ENCODE measurements at places on chromosomes 1 and 21. TPM values are rescaled to one million over a fixed set of nuclear protein-coding genes. Genes with fewer than 3 reads are reported as not detected.

GRCh38 chr1:86573763-86574484, 27.0 kb downstream of the CLCA4 start:
- no peak for DNase-seq

DNA sequence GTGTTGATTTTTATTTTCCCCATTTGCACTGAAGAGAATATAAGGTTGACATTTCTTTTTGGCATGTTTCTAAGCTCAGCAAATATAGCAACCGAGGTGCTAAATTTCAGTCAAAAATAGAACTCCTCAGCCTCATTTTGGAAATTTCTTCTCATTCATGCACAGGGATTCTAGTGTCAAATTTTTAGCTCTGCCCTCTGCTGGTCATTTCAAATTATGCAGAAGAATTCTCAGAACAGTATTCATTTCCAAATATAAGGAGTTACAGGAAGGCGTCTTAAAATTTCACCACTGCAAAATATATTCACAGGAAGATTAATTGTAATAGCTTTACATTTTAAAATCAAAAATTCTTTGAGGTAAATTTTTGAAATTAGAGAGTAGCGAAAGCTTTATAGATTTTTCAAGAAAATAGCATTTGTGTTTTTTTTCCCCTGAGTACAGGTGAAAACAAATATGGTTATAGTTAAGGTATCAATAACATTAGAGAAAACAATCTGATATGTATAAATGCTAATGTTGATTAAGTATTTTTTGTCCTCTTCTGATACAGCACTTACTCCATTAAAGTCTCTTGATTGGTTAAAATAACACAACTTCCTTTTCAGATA, 57.9 kb downstream of the FMN2 start:
- no peak for DNase-seq

DNA sequence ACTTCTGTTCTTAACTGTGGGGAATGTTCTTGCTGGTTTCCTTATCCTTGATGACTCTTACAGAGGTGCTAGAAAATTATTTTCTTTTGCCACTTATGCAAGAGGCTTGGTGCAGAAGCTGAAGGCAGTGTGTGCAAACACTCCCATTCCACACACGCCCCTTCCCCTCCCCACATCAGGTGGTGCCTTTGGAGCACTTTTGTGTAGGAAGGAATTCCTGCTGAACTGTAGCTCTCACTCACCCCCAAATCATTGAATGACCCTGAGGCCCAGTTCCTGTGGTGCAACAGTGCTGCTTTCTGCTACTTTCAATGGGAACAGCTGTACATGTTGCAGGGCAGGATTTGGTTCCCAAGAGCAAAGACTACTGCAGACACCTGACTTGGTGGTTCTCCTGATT, 101.8 kb downstream of the CD247 start:
- peak; percentile 79 for DNase-seq

DNA sequence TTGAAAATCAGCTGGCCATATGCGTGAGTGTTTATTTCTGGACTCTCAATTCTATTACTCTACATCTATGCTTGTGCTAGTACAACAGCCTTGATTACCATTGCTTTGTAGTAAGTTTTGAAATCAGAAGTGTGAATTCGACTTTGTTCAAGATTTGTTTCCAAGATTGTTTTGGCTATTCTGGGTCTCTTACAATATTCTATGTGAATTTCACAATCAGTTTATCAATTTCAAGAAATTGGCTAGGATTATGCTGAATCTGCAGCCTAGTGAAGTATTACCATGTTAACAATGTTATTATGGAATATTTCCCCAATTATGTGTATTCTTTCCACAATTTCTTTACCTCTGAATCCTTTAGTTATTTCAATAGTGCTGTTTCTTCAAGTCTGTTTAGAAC, 19.5 kb downstream of the SFPQ start:
- DNase-seq: no peak

- DNase-seq: no peak
These were observed 222.5 kb upstream of the CACYBP start for GRCh38 chr1:174777262-174777661.

GRCh38 chr1:226921504-226921903, 18.6 kb upstream of the COQ8A start:
- no peak for DNase-seq

GRCh38 chr1:96674915-96675314, 46.7 kb upstream of the PTBP2 start:
- no peak for DNase-seq

DNA sequence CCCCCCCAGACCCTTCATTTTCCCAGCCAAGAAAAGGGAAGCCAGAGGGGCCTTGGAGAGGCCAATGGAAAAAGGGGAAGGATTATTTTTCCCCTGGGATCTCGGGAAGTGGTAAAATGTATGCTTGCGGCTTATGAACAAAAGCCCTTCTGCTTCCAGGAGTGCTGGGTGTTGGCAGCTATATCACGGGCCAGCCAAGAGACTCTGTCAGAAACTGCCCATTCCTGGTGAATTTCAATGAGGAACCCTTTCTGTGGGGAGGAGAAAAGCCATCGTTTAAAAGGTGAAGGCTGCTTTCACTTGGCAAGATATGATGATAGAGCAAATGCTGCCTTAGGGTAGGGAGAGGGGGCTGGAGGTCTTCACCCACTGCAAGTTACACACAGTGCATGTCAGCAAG, 69.7 kb upstream of the ZC3H12A start:
- no peak for DNase-seq

DNA sequence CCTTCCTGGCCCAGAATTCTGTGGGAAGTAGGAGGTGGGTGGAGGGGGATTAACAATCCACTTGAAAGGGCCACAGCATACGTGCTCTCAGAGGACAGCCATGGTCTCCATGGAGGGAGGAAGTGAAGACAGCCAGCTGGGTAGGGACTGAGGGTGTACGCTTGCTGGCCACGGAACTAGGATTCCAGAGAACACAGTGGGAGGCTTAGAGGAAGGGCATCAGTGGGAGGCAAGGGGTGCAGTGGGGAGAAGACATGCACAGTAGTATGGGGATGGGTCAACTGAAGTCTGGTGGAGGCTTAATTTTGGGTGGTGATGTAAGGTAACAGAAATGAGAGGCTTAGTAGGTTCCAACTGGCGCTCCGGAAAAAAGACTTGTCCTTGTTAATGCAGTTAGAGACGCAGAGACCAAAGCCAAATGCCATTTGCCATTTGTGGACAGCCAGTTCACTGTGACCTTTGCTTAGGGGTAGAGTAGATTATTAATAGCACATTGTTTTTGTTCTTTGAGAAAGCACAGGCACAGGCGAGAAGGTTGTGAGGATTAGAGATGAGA, 103.0 kb downstream of the ZSCAN20 start:
- no peak for DNase-seq

DNA sequence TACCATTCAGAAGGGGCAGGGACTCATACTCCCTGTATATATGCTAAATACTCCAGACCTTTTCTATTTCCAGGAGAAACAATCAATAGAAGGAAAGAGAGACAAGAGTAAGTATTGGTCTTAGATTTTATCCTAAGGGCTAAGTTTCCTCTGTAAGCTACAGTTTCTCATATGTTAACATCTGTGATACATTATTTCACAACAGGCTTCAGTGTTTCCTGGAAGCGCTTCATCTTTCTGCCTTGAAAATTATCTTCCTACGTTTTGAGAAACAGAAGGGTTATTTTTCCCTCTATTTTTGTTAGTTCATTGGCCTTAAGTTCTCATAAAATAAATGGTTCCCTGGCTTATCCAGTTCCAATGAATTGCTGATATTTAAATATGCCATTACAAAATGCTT, 15.6 kb downstream of the FMO1 start:
- no peak for DNase-seq

FHL3 gene
- total RNA-seq: 22.4 TPM

LDLRAD1 gene
- total RNA-seq: 0.41 TPM
